ENCODE measurements at places on chromosomes 12 and 14.

DNA sequence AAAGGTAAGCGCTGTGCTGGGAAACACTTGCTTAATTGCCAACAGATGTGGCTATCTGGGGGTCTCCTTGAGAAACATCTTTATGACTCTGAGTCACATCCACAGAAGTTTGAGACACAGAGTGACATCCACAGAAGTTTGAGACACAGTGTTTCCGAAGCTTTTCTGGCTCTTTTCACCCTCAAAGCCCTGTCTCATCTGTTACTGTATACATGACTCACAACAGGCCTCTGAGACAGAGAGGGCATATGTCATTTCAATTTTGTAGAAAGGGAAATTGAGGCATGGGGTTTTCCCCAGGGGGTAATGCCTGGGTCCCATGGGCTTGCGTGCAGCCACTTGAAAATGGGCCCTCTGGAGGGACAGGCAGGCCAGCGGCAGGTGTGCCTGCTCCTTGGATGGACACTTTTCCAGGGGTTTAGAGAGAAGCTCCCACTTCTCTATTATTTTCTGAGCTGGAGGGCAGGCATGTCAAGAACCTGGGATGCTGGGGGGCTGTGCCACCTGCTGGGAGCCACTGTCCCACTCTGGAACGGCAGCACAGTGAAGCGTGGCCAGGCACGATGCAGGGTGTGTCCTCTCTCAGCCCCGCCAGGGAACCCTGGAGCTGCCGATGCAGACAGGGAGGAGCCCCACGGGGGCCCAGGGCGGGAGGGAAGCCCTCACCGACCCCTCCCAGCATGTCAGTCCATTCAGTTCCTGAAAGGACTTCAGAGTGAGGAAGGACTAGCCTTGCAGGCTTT, 111.3 kb upstream of the FKBP4 start:
- no peak for DNase-seq

DNA sequence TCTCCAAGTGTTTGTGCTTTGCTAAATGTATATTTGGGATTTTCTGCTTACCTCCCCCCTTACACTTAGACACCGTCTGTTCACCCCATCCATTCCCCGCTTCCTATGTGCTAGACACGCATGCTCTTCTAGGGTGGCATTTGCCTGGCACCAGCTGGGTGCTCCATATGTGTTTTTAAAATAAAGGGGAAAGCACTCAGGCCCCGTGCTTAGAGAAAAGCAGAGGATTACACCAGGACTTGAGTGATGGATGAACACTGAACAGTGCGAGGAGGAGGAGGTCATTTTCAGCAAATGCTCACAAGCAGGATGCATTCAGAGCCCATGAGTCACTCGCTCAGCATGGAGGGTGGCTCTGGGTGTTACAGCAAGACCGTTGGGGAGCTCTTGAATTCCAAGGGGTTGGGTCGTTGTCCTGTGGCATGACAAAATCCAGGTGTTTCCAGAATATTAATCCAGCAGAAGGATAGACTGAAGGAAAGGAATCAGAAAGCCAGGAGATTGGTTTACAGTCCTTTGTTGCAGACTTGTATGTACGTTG, 2.9 kb upstream of the BDKRB1 start:
- peak; percentile 83 for DNase-seq

GRCh38 chr14:102071283-102071998, 15.4 kb downstream of the HSP90AA1 start:
- peak; percentile 65 for DNase-seq

- no peak for DNase-seq
Measured at GRCh38 chr14:24407608-24408325, 9.0 kb downstream of the NYNRIN start.

DNA sequence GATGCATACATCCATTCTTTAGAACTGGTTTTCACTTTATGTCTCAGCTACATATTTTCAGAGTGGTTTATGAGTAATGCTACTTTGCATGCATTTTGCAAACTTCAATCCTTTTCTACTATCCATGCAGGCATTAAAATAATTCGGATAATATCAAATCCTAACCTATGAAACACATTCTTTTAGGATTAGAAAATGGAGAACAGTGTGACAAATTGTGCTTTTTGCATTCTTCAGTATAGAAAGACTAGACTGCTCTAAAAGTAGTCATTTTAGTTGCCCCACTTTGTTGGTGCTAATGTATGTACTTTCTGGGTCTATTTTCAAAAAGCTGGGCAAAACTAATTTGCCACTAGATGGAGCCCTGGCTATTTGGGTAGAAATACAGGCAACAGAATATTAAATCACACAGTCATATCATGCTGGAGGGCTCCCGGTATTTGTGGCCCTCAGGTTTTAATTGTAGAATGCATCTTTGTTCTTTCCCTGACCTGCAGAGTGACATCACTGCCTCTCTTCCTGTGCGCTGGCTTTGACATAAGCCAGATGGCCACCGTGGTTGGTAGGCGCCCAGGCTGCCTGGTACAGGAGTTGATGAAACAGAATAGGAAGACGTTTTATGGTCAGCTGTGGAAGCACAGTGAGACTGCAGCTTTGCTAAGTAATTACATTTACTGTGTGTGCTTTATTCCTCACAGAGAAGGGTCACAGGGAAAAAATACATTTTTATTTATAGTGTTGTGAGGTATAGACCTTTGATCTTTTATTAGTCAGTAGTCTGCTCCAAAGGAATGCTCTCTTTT, 28.1 kb downstream of the MSRB3 start:
- DNase-seq = peak; percentile 69

GRCh38 chr12:116481726-116482125, 77.5 kb upstream of the MAP1LC3B2 start:
- no peak for DNase-seq

- no peak for DNase-seq
Measured at GRCh38 chr12:49104822-49105221, 5.8 kb downstream of the LMBR1L start.

DNA sequence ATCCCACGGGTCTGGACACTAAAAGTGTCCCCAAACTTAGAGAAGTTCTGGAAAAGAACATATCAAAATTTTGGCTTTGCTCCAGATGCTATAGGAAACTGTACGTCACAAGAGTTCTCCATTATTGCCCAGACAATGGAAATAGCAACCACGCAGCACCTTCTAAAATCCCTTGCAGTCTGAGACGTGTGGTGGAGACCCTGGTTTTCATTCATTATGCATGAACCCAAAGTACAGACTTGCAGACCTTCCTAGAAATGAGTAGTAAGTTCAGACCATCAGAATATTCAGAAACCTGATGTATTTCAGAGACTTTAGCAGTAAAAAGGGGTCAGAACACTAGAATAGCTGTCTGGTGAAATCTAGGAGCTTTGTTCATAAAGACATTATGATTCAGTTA, 50.0 kb upstream of the BCL2L14 start:
- DNase-seq = no peak

DNA sequence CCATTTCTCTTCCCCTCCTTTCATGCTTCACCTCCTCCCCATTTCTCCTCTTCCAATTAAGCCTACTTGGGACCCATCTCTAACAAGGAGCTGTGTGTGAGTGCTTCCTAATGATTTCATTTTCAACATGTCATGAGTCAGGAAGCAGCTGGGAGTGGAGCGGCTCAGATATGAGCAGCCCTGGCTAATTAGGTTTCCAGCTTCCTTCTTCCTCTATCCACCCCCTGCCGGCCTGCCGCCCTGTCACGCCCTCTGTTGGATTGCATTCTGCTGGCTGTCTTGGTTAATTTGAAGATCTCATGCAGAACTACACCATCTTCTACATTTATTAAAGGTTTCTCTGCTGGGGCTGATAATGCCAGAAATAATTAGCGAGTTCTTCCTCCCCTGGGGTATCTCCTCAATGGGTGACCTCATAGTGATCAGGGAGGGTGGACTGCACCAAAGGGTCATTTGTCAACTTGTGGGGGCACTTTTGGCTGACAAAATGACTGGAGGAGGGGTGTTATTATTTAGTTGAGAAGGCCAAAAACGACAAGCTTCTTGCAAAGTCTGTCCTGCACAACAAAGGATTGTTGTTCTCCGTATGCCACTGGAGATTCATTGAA, 300.9 kb upstream of the SRRM4 start:
- DNase-seq = no peak

DNA sequence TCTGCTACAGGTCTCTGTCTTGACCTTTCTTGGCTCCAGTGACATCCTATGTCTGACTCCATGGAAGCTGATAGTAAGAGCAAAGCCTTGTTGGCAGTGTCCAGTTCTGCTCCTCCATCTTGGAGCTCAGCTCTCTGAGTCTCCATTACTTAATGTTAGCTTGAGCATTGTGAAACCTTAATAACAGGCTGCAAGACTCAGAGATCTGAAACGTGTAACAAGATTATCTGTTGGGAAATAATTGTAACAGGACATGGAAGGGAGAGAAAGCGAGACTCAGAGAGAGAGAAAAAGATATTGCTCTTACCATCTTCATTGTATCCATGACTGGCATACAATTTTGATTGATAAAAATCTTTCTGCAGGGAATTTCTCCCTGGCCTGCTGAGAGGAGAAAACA, 1365.7 kb downstream of the AACS start:
- no peak for DNase-seq

DNA sequence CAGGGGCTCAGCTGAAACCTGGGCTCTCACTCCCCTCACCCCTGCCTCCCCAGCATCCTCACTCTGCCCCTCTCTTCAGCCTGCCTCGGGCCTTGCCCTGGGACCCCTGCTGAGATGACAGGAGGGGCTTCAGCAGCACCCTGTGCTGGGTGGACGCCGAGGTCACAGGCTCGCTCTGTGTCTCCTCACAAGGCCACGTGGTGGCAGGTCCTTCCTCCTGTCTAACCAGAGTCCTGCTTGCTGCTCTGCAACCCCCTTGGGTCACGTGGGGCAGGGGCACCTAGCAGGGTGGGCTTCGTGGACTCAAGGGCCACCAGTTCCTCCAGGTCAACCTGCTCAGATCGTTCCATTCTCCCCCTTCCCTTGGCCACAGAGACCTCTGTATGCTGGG, 90.4 kb downstream of the TMEM121 start:
- no peak for DNase-seq

DNA sequence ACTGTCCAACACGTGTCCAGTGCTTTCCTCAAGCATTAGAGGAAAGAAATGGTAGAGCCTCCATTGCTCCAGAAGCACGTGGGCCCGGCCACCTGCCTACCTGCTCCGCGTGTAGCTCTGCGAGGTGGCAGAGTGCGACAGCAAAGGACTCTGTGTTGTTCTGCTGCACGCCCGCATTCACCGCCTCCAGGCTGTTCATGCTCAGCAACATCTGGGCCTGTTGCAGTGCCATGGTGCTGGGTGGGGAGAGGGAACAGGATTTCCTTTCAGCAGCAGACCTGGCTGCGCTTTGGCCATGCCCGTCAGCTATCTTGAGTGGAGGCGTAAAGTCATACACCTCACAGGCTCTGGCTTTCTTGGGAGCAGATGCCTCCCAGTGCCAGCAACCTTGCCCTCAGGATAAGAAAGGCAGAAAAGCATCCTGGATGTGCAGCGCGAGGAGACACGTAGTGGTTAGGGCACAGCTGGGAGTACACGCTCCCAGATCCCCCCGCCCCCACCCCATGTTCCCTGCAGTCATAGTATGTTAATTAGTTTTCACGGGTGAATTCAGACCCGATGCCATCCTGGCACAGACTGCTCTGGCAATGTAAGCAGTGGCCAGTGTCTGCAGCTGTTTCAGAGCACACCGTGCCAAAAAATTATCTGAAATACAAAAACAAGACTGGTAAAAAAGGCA, 25.1 kb downstream of the ANAPC5 start:
- no peak for DNase-seq

DNA sequence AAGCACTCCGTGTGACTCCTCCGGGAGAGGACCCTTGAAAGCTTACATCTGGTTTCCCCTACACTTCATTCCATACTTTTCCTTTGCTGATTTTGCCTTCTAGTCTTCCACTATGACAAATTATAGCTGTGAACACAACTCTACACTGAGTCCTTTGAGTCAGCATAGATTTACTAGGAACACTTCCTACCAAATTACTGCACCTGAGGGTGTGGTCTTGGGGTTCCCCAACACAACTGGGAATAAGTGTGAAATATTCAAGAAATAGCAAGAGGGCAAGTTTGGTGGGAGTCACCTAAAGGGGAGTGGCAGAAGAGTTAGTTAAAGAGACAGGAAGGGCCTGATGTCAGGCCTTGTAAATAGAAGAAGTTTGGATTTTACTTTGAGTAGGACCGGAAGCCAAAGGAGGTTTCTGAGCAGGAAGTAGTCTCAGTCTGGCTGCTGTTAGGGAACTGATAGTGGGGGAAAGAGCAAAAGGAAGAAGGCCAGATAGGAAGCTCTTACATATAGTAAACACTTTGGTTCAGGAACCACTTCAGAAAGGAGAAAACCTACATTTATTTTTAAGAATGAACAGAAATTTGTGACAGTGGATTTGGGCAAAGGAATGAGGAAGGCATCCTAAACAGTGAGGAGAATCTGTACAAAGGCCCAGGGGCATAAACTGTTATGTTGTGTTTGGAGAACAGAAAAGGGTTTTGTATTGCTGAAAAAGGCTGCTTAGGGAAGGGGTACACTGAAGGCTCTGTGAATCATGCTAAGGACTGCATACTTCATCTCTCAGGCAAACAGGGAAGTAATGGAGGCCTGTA, 14.2 kb downstream of the SEL1L start:
- no peak for DNase-seq

- DNase-seq = no peak
Measured at GRCh38 chr12:2793561-2793960, 1.2 kb upstream of the FKBP4 start.

GRCh38 chr12:12622418-12622817, 10.7 kb downstream of the CREBL2 start:
- DNase-seq = no peak

GRCh38 chr12:66786531-66787308, 107.8 kb upstream of the GRIP1 start:
- no peak for DNase-seq

- DNase-seq = peak; percentile 31
Measured at GRCh38 chr12:30926243-30927221, at the start of gene TSPAN11. Gene TSPAN11 (plus strand): TSS chr12:30926748. CDS start chr12:30953992, 27,244 bp downstream.

- DNase-seq = no peak
Measured at GRCh38 chr12:61869796-61870195, 390.4 kb upstream of the USP15 start.

DNA sequence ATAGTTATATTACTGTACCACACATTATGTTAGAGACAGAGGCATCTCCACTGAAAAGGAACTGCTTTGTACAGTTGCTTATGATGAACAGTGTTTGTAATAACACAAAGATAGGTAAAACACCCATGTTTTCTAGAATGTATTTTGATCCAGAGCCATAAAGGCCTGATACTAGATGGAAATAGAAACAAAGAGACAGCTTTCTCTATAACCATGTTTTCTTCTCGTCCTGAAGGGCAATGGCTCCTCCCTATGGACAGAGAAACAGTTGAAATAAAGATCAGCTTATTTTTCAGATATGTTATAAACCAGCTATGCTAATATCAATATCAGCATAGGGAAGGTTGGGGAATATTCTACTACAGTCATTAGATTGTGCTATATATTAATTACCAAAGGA, 109.2 kb downstream of the ATXN7L3B start:
- peak; percentile 10 for DNase-seq

DNA sequence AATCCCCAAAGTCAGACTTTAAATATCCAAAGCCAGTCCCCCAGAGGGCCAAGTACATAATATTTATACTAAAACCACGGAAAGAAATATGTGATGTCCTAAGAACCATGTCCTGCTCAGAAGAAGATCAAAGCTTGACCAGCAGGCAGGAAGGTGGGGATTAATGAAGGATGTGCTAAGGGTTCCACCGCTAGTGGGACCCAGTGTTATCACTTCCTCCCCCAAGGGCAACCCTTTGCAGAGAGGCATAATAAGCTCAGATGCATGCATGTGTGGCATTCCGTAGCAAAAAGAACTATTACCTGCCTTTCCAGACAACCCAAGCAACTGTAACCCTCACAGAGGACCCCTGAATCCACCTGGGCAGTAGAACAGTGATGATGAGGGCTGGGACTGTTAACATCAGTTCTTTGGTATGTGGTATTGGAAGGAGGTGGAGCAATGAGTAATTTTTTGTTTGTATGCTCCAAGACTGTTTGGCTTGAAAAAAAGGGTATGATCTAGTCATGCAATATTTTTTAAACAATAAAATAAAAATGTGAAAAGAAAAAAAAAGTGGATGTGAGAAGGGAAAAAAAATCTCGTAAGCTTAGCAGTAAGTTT, 71.7 kb upstream of the ETV6 start:
- no peak for DNase-seq

All from astrocyte of the spinal cord (primary cell).